ENCODE measurements at places on chromosomes 7 and 10.

- DNase-seq = no peak
Measured at GRCh38 chr10:114307731-114308130, 68.7 kb downstream of the VWA2 start.

DNA sequence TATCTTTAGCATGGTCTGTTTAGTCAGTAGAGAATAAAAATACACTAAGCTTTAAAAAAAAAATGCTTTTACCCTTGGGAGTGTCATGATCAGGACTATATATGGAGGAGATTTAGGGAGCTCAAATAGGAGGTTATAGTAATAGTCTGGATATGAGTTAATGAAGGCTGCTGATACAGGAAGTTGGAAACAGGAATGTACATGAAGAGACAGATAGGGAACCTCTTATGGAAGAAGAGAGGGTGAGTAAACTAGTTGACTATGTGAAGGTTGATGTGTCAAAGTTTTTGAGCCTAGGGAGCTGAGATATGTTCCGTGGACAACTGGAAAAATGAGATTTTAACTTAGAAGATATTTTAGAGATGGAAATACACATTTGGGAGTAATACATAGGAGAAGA lies 472.0 kb upstream of the FZD8 start:
- DNase-seq = no peak

GRCh38 chr7:36955456-36956129 lies 231.3 kb upstream of the AOAH start:
- no peak for DNase-seq

GRCh38 chr7:1919539-1920265 lies 249.6 kb downstream of the ELFN1 start:
- DNase-seq = peak; percentile 9

- no peak for DNase-seq
Measured at GRCh38 chr7:130274296-130274695, 7.6 kb downstream of the CPA2 start.

DNA sequence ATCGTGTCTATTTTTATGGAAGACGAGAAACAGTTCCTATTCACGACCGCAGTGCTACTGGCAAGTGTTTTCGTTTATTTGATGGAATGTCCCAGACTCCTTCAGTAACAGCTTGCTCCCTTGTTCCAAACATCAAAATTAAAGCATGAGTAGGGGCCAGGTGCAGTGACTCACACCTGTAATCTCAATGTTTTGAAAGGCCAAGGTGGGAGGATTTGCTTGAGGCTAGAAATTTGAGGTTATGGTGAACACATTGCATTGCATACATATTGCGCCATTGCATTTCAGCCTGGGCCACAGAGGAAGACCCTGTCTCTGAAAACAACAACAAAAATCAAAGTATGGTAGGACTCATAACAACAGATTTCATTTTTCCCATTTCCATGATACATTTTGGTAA lies 22.8 kb downstream of the PTTG1IP2 start:
- DNase-seq = no peak

GRCh38 chr7:46879783-46880182 lies 702.1 kb downstream of the TNS3 start:
- no peak for DNase-seq
